ENCODE measurements at places on chromosomes 5 and 9.

DNA sequence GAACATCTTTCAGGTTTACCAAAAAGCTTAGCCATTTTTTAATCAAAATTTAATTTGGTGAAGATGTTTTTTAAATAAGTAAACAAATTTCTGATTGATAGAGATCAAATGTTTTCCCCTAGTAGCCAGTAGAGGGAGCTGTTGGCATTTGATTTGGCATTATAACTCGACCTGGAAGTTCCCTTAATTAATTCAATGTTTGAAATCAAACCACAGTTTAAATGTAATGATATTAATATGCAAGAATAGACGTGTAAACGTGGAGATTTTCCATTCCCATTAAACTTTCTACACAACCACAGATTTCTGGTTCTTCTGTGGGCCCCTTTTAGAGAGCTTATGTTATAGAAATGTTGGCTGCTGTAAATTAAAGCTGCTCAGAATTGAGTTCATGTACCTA is 148.1 kb upstream of the MPDZ start:
- peak; percentile 15 for DNase-seq

DNA sequence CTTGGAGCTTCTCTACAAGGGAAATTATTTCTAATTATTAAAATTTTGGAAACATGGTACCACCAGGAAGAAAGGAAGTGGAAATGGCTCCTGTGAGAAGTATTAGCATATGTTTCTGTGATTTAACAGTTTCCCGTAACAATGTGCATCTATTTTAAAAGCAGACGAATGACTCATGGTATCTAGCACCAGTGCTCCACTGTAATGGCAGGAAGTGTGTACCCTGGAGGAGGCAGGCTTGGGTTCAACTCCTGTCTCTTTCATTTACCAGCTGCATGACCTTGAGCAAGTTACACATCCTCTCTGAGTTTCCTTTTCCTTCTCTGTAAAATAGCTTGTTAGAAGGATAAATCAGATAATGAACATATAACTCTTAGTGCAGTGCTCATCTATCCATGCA is 41.0 kb upstream of the ANGPTL2 start:
- no peak for DNase-seq

DNA sequence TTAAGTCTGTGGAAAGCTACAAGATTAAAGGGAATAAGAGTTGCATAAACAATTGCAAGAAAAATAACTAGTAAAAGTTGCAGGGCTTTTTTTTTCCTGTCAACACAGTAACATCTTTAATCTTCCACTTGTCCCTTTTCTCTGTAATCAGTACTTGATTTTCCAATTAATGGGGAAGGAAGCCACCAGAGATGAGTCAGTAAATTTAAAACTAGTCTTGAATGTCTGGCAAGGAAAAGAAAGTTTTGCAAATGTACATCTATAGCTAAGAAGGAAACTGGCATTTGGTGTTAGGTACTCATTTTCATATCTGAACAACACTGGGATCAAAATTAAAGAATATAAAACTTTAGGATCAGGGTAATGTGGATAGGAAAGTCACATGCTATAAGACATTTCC is 17.1 kb downstream of the DAP start:
- no peak for DNase-seq

DNA sequence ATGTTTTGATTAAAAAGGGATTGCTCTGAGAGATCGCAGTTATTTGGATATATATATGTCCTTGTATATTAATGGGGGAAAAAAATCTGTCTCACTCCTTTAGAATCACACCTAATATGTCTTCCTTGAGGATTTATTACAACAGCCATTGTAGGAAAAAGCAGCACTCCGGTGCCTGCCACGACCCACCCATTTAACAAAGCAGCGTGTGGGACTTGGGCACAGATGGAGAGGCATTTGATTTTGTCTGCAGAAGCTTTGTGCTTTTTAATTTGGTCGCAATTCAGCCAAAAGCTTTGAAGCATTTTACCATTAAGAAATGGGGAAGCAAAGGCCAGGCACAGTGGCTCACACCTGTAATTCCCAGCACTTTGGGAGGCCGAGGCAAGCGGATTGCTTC is 159.2 kb downstream of the SMARCA2 start:
- DNase-seq, result no peak
